ENCODE measurements at places on chromosomes 2 and 18.

- no peak for DNase-seq
Observed at GRCh38 chr2:177264209-177264692, 276 bp downstream of the NFE2L2 start.

DNA sequence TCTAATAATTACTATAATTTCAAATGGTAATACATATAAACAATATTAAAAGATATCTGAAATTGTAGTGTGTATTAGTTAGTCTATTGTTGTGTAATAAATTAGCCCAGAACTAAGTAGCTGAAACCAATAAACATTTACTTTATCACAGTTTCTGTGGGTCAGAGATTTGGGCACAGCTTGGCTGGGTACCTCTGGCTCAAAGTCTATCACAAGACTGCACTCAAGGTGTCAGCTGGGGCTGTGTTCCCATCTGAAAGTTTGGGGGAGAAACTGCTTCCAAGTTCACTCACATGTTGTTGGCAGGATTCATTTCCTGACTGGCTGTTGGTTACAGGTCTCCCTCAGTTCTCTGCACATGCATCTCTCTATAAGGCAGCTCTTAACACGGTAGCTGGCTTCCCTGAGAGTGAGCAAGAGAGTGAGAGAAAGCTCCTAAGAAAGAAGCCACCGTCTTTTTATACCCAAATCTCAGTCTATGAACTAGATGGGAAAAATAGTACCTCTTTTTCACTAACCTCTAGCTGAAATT lies 25.6 kb upstream of the WIPF1 start:
- DNase-seq, result no peak

DNA sequence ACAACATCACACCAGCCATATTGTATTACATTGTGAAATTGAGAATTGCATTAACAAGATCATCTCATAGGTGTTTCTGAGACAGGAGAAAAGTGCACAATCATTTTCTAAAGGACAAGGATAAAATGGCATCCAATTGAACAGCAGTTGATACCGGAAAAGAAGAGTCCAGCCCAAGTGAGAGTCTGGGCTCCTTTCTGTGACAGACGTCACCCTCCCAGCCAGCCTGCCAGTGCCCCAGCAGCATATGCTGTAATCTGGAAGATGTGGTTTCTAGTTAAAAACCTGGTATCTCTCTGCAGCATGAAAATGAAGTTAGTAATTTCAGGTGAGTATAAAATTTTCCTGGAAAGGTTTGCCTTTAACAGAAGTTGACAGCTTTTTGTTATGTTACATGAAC lies 1531.7 kb upstream of the PIK3C3 start:
- DNase-seq, result no peak

- DNase-seq, result no peak
Observed at GRCh38 chr2:138518860-138519259, 17.3 kb downstream of the SPOPL start.

GRCh38 chr2:138323382-138324067 lies 178.0 kb upstream of the SPOPL start:
- DNase-seq, result no peak

DNA sequence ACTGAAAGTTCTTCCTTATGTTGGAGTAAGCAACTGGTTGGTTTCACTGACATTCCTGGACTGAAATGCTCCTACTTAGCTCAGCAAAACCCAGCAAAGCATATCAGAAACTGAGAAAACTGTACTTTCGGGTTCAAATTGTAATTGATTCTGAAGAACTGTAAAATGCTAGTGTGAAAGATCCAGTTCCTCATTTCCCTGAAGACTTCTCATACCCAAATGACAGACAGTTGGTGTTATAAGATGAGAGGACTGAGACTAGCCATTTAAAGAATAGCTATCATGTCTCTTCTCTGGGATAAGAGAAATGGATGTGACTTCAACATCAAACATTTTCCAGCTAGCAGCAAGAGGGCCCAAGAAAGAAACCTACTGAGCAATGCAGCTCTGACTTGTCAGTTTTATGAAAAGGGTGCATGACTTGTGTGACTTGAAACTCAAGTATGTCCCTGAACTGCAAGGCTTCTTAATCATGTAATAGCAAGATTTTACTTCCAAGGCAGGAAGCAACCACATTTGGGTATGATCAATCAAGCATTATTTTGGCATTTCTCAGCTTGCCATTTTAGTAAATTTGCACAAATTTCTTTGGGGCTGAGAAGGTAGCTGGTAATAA lies 420.3 kb upstream of the MMADHC start:
- no peak for DNase-seq

DNA sequence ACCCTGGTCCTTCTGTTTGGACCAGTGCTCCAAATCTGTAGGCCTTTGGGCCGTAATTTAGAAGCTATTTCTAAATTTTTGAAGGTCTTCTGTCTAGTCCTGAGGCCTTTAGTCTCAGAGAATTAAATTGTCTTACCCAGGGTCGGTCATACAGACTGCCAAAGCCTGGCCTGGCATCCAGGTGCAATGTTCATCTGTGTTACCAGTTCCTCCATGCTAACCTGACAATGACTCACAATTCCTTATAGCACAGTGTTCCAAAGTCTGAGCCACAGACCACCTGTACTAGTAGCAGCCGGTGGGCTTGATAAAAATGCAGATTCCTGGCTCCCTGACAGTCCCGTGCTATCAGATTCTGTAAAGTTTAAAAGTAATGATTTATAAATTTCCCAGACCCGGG lies 77.7 kb upstream of the MAP4K3 start:
- DNase-seq, result no peak

DNA sequence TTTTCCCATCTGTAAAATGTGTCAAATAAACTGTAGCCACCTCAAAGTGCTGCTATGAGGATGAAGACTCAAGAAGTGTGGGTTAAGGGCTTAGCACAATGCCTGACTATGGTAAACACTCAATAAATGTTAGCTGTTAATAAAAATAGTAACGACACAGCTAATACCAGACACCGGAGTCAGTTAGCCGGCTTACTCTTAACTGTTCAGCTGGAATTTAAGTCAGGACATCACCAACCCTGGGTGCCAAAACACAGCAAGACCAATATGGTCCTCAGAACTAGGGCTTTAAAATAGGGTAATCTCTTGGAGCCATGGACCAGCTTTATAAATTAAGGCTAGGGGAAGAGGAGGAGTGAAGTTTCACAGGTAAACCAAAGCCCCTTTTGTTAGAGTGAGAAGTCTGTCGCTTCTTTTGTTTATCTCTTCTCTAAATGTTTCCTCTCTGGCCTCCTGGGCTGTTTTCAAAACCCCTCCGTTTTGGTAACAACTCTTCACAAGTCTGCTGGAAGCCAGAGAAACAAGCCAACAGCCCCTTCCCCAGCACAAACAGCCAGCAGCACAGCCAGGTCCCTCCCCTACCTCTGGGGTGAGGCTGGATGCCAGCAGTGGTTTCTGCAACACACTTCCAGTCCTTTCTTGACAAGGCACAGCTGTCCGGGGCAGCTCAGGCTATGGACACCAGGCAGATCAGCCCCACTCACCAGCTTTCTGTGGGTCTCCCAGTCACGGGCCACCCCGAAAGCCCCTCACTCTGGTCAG lies 13.8 kb upstream of the FZD7 start:
- no peak for DNase-seq

GRCh38 chr2:226446406-226447001 lies 353.1 kb downstream of the IRS1 start:
- DNase-seq, result no peak

- DNase-seq, result no peak
Observed at GRCh38 chr2:164984428-164984827, 29.1 kb upstream of the SLC38A11 start.

- no peak for DNase-seq
Observed at GRCh38 chr18:34767601-34768027, 57.5 kb downstream of the DTNA start.

GRCh38 chr2:96100893-96101304 lies 15.5 kb downstream of the ADRA2B start:
- no peak for DNase-seq

DNA sequence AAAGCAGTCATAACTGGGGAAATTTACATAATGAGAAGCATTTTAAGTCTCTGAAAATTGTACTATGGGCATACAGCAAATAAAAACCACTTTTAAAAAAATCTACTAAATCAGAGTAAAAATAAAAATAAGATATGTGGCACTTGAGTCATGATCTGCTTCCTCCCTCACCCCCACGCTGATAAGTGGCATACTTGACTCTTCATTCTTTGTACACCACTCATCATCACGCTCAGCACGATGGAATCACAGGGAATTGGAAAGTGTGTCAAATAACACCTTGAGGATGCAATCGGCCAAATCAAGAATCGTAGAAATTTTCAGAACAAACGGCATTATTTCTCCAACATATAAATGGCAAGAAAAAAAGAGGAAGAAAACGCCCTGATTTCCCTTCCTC lies 41.1 kb upstream of the REG3G start:
- no peak for DNase-seq

GRCh38 chr2:43251171-43251731 lies 24.8 kb upstream of the ZFP36L2 start:
- DNase-seq, result no peak

- no peak for DNase-seq
Observed at GRCh38 chr2:149258531-149258930, 71.9 kb upstream of the LYPD6 start.

- no peak for DNase-seq
Observed at GRCh38 chr2:45902781-45903375, 251.4 kb downstream of the PRKCE start.

GRCh38 chr18:8005870-8006569 lies 438.9 kb downstream of the PTPRM start:
- no peak for DNase-seq

DNA sequence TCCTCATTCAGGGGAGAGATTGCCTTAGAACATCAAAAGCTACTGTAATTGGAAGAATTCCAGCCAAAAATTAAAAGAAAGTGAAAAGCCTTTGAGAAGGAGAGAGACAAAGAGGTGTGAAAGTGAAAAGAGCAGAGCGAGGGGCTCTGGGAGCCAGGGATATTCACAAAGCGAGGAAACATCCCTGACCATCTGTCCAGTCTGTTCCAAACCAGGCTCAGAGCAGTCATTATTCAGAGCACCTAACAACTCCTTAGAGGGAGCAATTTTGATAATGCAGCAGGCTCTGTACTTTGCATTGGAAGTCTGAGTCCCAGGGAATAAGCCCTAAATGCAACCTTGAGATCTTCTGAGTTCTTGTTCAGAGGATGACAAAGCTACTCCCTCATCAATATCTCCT lies 119.1 kb upstream of the LYPD1 start:
- no peak for DNase-seq

DNA sequence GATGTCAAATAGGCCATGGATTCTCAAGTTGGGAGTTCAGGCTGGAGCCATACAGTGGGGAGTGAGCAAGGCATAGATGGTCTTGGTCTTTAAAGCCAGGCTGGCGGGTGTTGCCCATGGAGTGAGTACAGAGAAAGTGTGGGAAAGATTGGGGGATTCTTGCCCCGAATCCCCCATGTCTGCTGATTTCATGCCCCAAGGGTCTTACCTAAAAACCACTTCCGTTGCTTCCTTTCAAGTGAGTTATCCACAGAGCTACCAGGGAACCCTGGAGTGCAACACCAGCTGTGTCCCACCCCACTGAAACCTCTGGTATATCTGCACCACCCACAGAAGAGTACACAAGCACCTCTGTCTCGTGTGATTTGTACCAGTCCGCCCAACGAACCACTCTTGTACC lies 31.4 kb downstream of the FHOD3 start:
- no peak for DNase-seq

DNA sequence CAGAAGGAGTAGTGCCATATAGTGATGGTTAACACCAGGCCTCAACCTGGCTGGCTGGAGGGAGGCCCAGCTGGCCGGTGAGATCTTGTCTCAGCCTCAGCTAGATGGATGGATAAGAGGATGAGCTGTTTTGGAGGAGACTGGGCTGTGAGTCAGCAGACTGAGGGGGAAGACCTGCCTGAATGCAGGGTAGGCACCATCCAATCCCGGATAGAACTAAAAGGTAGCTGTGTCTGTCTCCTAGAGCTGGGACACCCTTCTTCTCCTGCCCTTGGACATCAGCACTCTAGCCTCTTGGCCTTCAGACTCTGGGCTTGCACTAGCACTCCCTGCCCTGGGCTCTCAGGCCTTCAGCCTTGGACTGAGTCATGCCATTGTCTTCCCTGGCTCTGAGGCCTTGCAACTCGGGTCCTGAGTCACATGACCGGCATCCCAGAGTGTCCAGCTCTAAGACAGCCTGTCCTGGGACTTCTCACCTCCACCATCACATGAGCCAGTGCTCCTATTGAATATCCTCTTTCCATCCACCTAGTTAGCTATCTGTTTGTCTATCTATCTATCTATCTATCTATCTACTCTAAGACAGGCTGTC lies 131.3 kb downstream of the TPO start:
- no peak for DNase-seq

GRCh38 chr2:170461889-170462288 lies 253.2 kb upstream of the SP5 start:
- DNase-seq, result no peak

DNA sequence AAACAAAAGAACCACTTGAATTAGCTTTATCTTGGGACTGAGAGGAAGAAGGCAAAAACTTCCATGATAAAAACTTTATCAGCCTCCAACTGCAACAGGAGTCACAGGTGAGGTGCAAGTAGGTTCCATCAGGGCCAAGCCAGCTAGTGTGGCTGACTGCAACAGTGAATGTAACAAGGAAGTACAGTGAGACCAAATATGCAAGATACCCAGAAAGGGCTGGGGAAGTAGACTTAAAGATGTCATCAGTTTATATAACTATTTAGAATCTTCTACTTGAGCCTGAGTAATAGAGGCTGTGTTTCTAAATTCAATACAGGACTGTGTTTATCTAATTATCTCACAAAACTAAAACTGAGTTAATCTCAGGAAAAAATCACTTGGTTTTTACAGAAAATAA lies 14.8 kb downstream of the PLEKHM3 start:
- no peak for DNase-seq

- no peak for DNase-seq
Observed at GRCh38 chr2:108023776-108024175, 37.5 kb downstream of the SLC5A7 start.

GRCh38 chr2:239936838-239937581 lies 88.1 kb downstream of the NDUFA10 start:
- no peak for DNase-seq

DNA sequence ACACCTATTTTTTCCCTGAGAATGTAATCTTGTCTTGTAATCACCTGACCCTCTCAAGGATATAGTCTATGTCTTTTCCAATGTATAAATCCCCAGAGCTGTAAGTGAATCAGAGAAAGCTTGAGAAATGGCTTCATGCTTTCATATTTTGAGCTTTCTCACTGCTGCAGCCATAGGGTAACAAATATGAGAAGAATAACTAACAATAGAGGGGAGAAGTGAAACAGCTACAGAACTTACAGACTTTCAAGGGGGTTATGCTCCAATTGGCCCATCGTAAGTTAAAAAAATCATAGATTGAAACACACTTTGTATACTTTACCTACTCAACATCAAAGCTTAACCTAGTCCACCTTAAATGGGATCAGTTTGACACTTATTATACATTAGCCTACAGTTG lies 111.0 kb downstream of the CNTNAP5 start:
- no peak for DNase-seq
